Natural killer cell (primary cell): ENCODE measurements at places on chromosomes 5 and 9.

GRCh38 chr5:31364881-31365636, 166.8 kb downstream of the DROSHA start:
- no peaks in the 10 kb centered on the region for H3K27me3 ChIP-seq
- H3K4me3 ChIP-seq, result no peak overlapping the region
- DNase-seq, result no peak
- no peaks in the 10 kb centered on the region for H3K36me3 ChIP-seq
- H3K4me1 ChIP-seq, result no peaks in the 10 kb centered on the region

GRCh38 chr9:137759117-137759516, 118.5 kb upstream of the CACNA1B start:
- H3K27me3 ChIP-seq, result no peaks in the 10 kb centered on the region
- peak overlapping the region; percentile 56 for H3K27ac ChIP-seq
- peaks cover 63% of the 10 kb centered on the region for H3K36me3 ChIP-seq

DNA sequence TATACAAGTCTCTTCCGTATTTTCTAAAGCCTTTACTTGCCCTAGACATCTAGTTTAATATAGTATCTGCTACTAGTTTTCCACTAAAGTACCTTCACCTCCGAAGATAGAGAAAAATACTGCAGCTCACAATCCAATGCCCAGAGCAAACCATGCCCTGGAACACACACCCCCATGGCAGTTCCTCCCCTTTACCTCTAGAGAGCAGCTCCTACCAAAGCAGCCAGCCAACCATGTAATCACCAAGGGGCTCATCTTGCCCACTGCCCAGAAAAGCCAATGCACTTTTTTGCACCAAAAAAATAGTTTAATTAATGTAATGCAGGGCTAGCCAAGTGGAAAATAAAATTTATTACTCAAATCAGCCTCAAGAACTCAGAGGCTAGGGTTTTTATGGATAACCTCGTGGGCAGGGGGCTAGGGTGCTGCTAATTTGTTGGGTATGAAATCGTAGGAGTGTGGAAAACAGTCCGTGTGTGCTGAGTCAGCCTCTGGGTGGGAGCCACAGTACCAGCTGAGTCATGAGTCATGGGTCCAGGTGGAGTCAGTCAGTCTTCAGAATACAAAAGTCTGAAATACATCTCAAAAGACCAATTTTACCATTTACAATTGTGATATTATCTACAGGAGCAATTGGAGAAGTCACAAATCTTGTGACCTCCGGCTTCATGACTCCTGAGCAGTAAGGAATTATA, 120.1 kb upstream of the ACO1 start:
- H3K27ac ChIP-seq, result no peak overlapping the region
- no peak for DNase-seq
- H3K36me3 ChIP-seq, result no peaks in the 10 kb centered on the region
- no peak overlapping the region for H3K4me3 ChIP-seq

DNA sequence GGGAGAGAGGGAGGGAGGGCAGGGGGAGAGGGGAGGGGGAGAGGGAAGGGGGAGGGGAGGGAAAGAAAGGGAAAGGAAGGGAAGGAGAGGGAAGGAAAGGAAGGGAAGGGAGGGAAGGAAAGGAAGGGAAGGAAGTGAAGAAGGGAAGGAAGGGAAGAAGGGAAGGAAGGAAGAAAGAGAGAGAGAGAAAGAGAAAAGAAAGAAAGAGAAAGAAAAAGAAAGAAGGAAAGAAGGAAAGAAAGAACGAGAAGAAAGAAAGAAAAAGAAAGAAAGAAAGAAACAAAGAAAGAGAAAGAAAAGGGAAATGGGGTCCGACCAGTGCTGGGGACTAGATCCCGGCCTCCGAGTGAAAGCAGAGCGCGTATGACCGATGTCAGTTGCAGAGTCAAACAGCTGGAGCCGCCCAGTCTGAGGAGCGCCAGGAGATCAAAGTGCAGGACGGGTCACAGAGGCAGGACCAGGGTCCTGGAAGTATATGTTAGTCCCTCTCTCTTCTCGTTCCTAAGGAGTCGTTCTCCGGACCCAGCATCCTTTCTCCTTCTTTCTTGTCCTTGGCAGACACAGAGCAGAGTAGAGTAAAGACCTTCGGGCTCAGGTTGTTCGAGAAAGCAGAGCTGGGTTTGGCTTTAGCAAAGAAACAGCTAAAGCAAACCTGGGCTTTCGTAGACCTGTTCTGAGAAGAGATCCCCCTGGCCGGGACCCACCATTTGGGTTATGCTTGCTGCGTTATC, 305.4 kb upstream of the MSX2 start:
- H3K36me3 ChIP-seq, result no peaks in the 10 kb centered on the region
- no peaks in the 10 kb centered on the region for H3K27me3 ChIP-seq
- no peak for DNase-seq
- no peak overlapping the region for H3K27ac ChIP-seq
- peaks cover 9% of the 10 kb centered on the region for H3K4me1 ChIP-seq
- H3K4me3 ChIP-seq, result no peak overlapping the region

GRCh38 chr9:123678038-123678877, 251.7 kb downstream of the DENND1A start:
- H3K27ac ChIP-seq, result no peak overlapping the region
- H3K4me3 ChIP-seq, result no peak overlapping the region
- H3K4me1 ChIP-seq, result peaks cover 15% of the 10 kb centered on the region
- no peaks in the 10 kb centered on the region for H3K36me3 ChIP-seq
- H3K27me3 ChIP-seq, result no peaks in the 10 kb centered on the region
- DNase-seq, result no peak

GRCh38 chr5:151164687-151165392, 7.3 kb upstream of the ANXA6 start:
- H3K4me3 ChIP-seq, result no peak overlapping the region
- DNase-seq, result peak; percentile 92
- no peak overlapping the region for H3K27ac ChIP-seq
- H3K4me1 ChIP-seq, result peaks cover 4% of the 10 kb centered on the region
- H3K36me3 ChIP-seq, result no peaks in the 10 kb centered on the region

- no peak for DNase-seq
- no peaks in the 10 kb centered on the region for H3K4me1 ChIP-seq
- H3K4me3 ChIP-seq, result no peak overlapping the region
- H3K27ac ChIP-seq, result no peak overlapping the region
Measured at GRCh38 chr5:60377826-60378225, 322.1 kb downstream of the DEPDC1B start.
